ENCODE measurements at places on chromosomes 7 and 10.

GRCh38 chr7:2060701-2061100, 172.0 kb downstream of the MAD1L1 start:
- no peak for DNase-seq

DNA sequence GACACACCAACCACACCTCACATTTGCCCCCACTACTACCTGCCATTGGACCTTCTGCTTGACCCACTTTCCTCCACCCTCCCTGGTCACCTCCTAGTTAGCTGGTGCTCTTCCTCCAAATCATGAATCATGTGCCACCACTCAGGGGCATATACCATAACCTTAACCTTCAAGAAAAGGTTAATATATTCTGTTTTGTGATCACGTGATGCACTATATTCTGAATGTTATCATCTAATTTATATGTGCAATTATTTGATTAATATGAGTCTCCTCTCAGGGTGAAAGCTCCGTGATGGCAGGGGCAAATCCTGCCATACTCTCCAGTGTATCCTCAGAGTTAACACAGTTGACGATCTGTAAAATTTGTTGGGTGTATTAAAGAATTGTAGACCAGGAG, 635.5 kb downstream of the XPNPEP1 start:
- DNase-seq = no peak

DNA sequence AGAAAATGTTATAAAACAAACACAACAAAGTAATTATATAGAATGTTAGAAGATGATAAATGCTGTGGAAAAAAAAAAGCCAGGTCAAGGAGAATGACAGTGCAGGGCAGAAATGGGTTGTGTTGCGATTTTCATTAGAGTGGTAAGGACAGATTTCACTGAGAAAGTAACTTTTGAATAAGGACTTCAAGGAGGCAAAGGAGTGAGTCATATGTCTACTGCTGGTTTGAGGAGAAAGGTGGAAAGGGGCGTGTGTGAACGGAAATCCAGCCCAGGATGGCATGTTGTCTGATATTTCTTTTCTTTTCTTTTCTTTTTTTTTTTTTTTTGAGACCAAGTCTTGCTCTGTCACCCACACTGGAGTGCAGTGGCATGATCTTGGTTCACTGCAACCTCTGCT, 12.3 kb upstream of the DLD start:
- no peak for DNase-seq

GRCh38 chr10:89242345-89242684, 9.3 kb downstream of the LIPA start:
- no peak for DNase-seq

DNA sequence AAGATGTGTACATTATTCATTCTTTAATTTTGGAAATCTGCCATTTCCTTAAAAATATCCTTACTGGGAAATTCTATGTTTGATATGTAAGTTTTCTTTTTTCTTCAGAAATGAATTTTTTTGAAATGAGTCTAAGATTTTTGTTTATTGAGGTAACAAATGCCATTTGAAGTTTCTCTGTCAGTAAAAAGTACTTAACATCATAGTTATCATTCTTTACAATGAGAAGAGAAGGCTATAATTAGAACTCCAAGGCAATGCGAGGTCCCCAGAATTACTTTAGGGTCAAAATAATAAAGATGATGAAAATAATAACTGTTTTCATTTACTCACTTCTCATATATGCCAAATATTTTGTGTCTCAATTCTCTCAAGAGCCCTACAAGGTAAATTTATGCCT, 37.0 kb upstream of the RHOBTB1 start:
- no peak for DNase-seq

DNA sequence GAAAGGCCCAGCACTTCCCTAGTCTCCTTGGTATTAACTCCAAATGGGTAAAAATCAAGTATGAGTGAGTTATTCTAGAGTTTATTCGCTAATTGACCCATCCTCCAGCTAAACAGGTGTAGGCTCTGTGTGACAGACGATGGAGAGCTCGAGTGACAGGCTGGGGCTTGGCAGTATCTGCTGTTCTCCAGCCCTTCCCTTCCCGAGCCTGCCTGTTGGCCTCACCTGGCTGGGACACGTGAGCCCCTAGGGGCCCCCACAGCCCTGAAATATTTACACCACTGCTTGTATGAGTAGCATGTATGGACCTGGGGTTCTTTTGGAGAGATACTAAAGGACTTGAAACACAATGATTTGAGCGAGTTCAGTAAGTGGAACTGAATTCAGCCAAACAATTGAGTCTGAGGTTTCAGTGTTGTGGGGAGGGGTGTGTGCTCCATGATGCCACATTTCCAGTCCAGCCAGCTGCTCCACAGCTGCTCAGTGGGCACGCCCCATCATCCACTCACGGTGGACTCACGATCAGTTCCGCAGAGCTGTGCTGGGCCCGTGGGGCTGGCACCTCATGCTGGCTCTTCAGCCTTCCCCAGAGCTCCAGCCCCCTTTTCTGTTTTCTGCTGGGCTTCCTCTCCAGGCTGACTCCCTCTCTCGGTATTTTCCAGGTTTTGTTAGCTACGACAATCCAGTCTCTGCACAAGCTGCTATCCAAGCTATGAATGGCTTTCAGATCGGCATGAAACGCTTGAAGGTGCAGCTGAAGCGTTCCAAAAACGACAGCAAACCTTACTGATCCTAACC, 283.0 kb downstream of the USP6NL start:
- DNase-seq = no peak

- DNase-seq = no peak
Observed at GRCh38 chr10:34899161-34899560, 84.1 kb upstream of the PARD3 start.

DNA sequence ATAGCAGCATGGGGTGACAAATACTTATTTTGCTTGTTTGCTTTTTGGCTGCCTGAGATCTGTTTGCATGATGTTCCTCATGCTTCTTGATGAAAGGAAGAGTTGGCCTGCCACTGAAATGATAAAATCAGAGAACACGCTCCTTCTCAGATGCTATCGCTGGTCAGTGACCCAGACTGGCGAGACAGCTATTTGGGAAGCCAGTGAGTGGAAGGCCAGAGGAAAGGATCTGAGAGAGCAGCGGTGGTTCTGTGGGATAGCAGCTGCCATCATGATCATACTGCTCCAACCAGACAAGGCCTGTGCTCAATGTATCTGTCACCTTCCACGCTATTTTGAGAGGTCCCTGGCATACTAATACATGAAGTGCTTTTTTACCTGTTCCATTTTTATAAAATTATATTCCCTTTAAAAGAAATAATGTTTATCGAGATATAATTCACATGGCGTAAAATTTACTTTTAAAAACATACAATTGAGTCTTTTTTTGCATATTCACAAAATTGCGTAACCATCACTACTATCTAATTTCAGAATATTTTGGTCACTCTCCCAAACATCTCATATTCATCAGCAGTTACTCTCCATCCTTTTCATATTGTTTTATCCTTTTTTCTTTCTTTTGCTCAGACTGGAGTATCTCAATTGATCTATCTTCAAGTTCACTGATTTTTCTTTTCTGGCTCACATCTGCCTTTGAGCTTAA, 695.1 kb downstream of the TNS3 start:
- DNase-seq = no peak

DNA sequence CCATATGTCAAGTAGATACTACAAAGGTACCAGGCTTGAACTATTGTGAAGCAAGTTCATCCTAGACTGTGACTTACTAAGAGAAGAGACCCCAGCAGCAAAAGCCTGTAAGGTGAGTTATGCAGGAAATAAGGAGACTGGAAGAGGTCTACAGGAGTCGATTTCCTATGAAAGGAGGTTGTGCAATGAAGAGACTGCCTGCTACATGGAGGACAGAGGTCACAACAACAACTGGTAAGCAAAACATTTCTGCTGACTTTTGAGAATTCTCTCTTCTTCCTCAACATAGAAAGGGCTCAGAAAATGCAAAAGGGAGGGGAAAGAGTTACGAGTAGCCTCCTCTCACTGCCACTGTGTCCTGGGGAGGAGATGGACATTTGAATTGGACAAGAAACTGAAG, 42.4 kb downstream of the PDK4 start:
- DNase-seq = no peak

DNA sequence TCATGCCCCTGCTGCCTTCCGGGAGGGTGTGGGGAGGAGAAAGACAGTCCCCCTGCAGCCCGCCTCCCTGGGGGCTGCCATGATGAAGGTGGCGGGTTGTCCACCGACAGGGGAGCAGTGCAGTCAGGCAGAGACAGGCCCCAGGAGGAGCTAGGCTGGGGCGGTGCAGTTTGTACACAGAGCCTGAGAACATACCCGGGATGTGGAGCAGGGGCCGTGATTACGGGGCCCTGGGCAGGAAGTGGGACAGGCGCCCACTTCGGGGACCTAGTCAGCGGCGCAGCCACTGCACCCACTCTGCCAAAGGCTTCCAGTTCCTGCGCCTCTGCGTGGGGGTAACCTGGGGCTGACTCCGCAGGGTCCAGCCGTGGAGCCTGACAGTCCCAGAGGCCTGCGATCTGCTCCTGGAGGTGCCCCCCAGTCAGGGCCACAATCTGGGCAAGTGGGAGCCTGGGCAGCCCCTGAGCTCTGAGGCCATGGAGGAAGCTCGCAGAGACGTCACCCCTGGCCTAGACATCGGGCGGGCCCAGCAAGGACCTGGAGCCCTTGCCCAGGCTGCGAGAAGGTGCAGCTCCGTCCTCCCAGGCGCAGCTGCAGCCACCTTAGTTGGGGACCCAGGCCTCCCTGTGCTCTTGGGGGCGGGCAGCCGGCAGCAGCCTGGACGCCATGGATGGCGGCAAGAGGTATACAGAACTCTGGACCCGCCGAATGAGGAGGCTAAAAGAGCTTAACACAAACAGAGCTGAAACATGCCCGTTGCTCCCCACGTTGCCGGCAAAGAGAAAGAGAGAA, 1356.8 kb downstream of the XPNPEP1 start:
- no peak for DNase-seq

DNA sequence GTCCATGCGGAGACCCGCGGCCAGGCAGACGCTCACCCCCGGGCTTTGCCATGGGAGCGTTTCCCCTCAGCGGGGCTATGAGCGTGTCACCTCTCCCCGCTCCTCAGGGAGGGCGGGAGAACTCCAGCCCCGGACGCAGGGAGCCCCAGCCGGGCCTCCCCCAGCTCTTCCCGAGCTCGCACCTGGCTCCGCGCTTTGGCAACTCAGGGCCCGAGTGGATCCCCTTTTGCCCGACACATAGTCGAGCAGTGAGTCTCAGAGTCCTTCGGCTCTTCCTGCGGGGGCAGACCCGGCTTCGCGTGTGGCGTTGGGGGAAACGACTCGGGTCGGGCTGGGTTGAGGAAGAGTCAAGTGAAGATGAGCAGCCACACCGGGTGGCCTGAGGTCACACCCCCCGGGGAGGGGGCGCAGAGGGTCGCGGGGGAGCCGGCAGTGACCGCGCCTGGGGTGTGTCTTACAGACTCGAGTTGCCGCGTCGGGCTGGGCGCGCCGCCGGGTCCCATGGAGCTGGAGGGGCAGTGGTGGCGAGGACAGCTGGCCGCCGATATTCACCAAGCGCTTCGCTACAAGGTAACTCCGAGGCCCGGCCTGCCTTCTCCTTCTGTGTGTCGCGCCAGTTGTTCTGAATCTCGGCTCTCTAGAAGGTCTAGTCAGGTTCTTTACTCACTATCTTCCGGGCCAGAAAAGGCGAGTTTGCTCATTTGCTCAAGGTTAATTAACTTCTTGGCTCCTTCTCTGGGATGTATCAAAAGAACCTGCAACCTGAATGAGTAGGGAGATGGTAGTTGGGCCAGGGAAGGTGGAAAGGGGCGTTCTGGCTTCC, 721 bp downstream of the CCNJ start:
- DNase-seq = peak; percentile 46

GRCh38 chr10:33815776-33816175, 481.3 kb upstream of the NRP1 start:
- no peak for DNase-seq
